Stimulated activated CD4-positive, alpha-beta T cell treated with anti-CD3 and anti-CD28 coated beads, TNF-alpha, amount 100 ng/mL, for 4 hours (primary cell): ENCODE measurements at places on chromosomes 3 and 15.

GRCh38 chr3:188194332-188194731 lies 40.4 kb downstream of the LPP start:
- DNase-seq: no peak

- DNase-seq: peak; percentile 10
These were observed 18.9 kb downstream of the CX3CR1 start for GRCh38 chr3:39260957-39261356.

DNA sequence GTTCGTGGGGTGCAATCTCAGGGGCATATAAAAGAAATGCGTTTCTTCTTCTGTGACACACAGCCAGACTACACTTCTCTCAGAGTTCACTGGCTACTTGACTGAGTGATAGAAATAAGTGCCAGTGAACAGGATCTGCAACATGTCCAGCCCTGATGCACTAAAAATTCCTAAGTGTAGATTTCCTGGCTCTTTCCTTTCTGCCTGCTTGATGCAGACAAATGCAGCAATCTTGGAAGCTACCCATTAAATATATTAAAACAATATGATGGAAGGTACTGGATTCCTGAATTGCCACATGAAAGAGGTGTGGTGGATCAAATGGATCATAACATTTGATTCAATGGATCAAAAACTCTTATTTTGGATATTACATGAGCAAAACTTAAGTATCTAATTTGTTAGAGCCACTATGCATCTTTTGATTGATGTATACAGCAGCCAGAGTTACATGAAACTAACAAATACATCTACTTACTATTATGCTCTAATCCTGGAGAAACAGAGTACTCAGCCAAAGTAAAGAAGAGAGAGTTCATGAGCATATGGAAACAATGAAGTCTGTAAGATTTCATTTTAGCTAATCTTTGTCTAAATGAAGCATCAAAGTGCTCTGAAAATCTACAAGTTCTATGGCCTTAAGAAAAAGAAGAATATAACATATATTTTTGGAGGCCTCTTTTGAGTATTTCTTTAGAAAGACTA lies 222.6 kb downstream of the ZNF385D start:
- DNase-seq: no peak

DNA sequence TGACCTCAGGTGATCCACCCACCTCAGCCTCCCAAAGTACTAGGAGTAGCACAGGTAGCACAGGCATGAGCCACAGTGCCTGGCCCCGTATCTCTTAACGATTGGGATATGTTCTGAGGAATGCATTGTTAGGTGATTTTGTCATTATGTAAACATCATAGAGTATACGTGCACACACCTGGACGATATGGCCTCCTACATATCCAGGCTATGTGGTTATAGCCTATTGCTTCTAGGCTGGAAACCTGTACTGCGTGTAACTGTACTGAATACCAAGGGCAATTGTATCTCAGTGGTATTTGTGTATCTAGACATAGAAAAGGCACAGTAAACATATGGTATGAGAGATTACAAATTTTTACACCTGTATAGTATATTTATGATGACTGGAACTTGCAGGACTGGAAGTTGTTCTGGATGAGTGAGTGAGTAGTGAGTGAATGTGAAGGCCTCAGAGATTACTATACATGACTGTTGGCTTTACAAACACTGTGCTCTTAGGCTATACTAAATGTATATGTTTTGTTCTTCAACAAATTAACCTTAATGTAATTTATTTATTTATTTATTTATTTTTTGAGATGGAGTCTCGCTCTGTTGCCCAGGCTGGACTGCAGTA lies 120.7 kb downstream of the MBNL1 start:
- no peak for DNase-seq

- no peak for DNase-seq
These were observed 144.7 kb upstream of the WNT5A start for GRCh38 chr3:55631766-55632331.

GRCh38 chr3:62201438-62202035 lies 171.8 kb downstream of the FEZF2 start:
- no peak for DNase-seq

DNA sequence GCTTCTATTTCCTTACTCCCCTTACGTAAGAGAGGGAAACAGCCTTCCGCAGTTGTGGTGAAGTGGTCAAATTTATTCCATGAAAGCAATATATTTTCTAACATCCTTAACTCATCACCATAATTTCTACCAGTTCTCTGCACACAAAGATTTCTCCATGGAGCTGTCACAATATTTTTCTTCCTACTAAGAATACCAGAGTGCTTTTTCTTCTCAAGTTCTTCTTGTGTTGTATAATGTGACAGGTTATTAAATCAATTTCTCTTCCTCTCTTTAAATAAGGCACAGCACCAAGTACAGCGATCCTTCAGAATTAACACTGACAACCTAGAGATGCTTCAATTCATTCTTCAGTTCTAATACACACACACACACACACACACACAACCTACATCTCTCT lies 153.0 kb downstream of the CPNE4 start:
- no peak for DNase-seq

- DNase-seq: no peak
These were observed 9.9 kb upstream of the ANPEP start for GRCh38 chr15:89824607-89824867.

DNA sequence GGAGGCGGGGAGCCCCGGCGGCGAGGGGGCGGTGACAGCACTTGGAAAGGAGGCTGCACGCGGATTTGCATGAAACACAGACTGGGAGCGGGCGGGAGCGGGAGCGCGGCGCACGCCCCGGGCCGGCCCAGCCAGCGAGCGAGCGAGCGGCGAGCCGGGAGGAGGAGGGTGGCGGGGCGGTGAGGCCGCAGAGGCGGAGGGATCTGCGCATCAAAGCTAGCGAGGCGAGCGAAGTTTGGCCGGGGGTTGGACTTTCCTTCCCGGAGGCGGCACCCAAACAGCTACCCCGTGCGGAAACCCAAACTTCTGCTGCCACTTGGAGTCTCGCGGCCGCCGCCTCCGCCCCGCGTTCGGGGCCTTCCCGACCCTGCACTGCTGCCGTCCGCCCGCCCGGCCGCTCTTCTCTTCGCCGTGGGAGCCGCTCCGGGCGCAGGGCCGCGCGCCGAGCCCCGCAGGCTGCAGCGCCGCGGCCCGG lies at the start of gene SMAD3:
TSS of gene SMAD3 (plus strand) at position 72 of the 475 bp plus-strand sequence. CDS start 553 bp downstream, outside the sequence.
- peak; percentile 60 for DNase-seq

- no peak for DNase-seq
These were observed 137.4 kb downstream of the GAP43 start for GRCh38 chr3:115760716-115761115.

GRCh38 chr3:6935970-6936369 lies 75.1 kb downstream of the GRM7 start:
- DNase-seq: no peak
